Astrocyte of the hippocampus (primary cell): ENCODE measurements at places on chromosomes 4 and X.

- no peak for DNase-seq
Measured at GRCh38 chr4:181418496-181418895, 824.7 kb upstream of the TENM3 start.

GRCh38 chr4:173910891-173911290, 372.6 kb downstream of the FBXO8 start:
- DNase-seq, result no peak

DNA sequence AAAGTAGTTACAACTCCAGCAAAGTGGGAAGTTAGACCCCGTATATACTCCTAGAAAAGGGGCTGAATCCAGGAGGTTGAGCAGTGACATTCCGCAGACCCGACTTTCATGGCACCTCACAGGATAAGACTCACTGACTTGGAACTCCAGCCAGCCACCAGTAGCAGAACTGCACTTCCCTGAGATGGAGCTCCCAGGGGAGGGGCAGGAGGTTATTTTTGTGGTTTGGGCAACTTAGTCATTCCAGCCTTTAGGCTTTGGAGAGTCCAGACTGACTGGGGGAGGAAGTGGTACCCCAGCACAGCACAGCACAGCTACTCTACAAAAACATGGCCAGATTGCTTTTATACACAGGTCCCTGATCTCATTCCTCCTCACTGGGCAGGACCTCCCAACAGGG, 319.1 kb downstream of the PCDH19 start:
- peak; percentile 50 for DNase-seq

GRCh38 chr4:120826853-120827252, 95.7 kb downstream of the PRDM5 start:
- DNase-seq, result no peak

- DNase-seq, result peak; percentile 61
Measured at GRCh38 chr4:165814256-165815020, 58.6 kb upstream of the TLL1 start.

DNA sequence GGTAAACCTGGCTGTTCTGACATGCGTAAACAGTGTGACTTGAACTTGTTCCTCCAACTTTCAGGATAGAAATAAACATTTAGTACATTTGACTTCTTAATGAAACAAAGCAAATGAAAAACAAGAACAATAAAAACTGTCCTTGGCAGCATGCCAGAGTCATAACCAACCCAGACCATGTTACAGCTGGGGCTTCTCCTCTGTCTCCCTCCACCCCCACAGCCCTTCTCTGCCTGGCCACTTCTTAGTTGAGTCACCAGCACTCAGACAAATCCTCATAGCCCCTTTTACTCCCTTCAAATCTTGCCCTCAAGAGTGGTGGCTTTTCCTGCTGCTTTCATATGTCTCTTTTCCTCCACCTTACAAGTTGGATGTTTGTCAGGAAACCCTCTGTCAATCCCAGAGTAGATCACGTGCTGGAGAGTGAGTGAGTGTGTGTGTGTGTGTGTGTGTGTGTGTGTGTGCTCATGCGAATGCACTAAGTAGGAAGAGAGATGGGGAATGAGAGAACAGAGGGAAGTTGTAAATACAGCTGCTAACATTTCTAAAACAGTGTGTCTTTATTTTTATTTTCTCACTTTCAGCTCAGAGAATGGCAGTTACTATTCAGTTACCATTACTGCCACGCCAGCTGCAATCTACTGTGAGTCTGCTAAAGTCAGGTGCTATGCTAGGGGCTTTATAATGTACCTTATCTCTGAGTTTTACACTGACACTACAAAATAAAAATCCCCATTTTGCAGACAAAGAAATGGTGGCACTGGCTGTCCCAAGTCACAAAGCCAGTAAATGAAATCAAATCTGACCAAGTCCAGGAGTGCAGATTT, 15.0 kb downstream of the SCARB2 start:
- peak; percentile 80 for DNase-seq

DNA sequence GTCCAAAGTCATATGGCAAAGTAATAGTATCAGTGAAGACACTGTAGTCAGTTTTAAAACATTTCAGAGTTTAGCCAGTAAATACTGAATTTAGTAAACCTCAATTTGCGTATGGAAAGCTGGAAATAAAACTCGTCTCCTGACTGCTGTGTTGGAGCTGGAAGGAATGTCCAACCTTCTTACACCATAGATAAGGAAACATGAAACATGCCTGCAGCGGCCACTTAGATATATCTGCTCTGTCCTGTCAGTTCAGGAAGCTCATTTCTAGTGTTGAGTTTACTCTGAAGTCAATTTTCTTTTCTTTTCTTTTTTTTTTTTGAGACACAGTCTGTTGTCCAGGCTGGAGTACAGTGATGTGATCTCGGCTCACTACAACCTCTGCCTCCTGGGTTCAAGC, 21.2 kb downstream of the ARHGAP10 start:
- DNase-seq, result no peak

DNA sequence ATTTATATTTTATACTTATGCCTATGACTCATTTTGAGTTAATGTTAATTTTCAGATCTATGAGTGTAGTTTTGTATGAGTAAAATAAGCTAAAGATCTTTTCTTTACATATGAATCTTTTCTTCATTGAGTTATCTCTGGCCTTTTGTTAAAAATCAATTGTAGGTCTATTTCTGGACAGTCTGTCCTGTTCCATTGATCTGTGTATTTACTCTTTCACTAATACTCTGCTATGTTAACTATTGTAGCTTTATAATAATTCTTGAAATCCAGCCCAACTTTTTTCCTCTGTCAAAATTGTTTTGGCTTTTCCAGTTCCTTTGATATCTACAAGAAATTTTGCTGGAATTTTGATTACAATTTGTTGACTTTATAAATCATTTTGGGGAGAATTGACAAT, 177.0 kb downstream of the RBM46 start:
- no peak for DNase-seq

DNA sequence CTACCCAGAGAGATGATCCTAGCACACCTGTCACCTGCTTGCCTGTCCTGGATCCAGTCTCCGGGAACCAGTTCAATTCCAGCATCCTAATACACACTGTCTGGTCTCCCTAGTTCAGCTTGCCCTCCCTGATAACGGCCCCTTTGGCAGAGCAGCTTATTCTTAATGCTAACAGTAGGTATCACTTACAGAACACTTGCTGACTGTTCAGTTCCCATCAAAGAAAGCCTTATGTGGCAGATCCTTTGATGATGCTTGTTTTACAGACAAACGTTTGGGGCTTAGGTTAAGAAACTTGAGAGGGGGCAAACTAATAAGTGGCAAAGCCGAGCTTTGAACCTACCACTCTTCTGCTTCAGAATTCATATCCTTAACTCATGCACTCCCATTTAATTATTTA, 890 bp downstream of the RASSF6 start:
- no peak for DNase-seq

DNA sequence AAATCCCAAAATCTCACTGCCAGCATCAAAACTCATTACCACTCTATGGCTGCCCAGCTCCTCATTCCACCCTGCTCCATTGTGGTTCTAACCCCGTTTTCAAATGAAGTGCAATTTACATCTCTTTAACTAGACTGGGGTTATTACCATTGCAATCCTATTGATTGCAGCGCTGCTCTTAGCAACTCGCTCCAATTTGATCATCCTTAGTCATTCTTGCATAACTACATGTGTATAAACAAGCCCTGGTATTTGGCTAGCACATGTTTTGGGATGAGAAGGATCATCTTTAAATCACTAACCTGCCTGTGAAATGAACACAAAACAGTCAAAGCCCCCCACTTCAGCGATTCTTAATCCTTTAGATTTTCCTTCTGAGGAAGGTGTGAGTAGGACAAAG, 340.1 kb upstream of the PPARGC1A start:
- DNase-seq, result no peak

- no peak for DNase-seq
Measured at GRCh38 chrX:74493806-74494205, 72.5 kb downstream of the SLC16A2 start.

GRCh38 chr4:103786014-103786413, 66.2 kb upstream of the TACR3 start:
- peak; percentile 16 for DNase-seq
